HCT116 (cell line): ENCODE measurements at places on chromosomes 5 and 9.

DNA sequence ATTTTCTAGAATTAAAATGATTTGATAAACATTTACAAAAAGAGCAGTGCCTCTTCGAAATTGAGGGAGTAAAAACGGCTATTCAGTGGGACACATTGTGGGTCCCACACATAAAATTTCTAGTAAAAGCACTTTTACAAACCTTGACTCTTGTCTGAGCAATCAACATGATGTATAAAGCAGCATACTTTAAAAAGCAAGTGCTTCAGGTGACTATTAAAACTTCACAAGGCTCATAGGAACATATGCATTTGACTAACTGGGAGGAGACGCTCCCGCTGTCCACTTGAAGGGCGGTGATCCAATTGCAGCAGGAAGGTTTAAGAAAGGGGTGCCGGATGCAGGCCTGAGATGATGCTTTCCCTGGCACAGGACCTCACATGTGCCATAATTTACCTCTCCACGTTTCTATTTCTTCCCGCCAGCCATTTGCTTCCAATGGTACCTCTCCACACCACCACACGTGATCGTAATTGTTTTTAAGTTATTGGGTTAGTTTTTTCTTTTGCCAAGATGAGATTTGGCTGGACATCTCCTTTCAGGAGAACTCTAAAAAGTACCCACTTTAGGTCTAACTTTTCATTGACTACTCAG is 1.8 kb downstream of the MCTP1 start:
- DNase-seq = no peak

DNA sequence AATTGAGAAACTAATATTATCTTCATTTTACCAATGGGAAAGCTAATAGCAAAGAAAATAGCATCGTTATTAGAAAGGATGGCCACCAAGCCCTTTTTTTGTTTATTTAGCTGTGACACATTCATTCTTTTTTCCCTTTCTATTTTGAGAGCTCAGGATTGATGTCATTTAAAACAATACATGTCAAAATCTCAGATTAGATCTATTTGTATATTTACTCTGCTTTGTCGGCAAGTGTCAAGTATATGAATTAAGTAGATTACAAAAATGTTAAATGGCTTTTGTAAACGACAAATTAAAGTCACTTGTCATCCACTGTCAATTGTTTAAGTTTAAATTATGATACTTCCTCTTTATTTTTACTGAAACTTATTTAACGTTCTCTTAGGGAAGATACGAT is 118.9 kb downstream of the PAM start:
- no peak for DNase-seq

DNA sequence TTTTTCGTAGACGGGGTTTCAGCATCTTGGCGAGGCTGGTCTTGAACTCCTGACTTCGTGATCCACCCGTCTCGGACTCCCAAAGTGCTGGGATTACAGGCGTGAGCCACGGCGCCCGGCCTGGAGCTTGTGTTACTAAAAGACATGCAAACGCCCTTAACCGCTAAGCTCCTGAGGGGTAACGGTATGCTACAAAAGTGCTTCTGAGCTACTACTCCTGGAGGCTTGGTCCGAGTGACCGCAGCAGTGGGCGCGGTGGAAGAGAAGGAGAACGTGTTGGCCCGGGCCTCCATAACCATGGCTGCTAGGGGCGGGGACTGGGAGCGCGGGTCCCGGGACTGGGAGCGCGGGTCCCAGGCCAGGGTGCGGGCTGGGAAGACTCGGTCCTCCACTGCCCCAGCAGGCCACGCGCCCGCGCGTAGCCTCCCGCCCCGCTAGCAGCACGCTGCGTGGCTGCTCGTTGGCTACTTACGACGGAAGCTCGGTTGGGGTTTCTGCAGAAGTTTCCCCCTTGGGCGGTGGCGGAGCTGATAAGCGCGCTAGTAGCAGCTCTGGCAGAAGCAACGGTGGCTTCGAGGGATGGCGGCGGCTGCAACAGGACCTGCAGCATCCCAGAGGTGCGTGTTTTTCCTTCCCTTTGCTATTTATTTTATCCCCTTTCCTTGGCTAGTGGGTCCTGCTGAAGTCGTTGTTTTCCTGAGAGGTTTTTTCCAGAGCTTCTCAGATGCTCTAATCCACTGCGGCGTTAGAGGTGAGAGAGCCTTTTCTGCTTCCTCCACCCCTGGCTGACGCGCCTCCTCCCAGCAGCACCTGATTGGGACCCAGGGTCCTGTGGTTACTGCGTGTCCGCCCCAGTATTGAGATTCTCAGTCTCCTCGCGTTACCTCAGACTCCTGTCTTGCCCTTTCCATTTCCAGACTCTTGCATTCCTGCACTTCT is 69.2 kb upstream of the CCDC180 start:
- peak; percentile 86 for DNase-seq

DNA sequence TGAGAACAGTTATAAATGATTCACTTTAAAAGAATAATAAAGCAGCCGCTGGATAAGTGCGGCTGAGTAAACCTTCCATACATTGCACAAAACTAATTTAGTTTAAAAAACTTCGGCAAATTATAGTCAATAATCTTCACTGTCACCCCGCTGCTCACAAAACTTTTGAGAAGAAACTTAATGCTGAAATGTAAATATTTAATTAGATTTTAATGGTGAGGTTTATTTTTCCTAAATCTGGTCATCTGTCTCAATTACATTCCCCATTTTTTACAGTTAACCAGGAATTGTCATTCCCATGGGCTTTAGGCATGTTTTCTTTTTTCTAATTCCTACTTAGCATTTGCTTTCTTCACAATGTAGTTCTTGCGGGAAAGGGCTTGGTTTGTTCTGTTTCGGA is 169.8 kb downstream of the CAAP1 start:
- DNase-seq = no peak

GRCh38 chr9:82104252-82104651 is 115.7 kb downstream of the SPATA31D1 start:
- no peak for DNase-seq

GRCh38 chr5:149407323-149408251 is 28.5 kb upstream of the IL17B start:
- no peak for DNase-seq

DNA sequence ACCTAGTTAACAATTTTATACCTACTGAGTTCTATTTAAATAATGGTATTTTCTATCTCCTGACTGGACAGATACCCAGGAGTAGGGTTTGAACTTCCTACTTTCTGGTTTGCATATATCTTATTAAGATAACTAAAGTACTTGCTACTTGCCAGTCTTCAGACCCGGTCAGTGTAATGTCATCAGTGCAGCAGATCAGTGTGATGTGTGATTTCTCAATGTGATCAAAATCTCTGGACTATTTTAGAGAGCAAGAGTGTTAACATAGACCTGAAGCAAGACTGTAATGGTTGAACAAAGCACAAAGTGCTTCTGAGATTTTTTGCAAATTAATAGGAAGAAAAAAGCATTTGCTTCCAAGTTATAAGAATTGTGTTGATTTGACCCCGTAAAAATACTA is 6.8 kb downstream of the TMEM38B start:
- no peak for DNase-seq

- DNase-seq = peak; percentile 67
These were observed 45.3 kb downstream of the SLC22A5 start for GRCh38 chr5:132414634-132415378.

DNA sequence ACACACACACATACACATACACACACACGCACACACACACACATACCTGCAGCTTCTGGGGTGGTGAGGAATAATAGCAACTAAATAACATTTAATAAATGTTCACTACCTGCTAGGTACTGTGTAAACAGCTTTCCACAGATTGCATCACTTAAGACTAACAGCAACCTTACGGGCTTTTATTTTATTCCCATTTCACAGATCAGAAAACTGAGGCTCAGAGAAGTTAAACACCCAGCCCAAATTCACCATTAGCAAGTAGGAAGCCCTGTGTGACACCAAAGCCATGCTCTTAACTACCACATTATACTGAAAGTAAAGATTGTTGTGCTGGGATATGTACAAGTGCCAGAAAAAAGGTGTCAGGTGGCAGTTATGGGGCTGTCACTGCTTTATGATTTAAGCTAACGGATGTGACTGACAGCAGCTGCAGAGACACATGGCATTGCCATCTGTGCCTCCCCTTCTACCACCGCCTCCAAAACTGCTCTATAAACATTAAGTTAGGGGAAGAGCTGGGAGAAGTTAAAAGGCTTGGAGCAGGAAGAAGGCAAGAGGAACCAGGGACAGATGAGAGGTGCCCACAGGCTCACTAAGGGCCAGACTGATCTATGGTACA is 13.6 kb downstream of the MTMR12 start:
- no peak for DNase-seq

DNA sequence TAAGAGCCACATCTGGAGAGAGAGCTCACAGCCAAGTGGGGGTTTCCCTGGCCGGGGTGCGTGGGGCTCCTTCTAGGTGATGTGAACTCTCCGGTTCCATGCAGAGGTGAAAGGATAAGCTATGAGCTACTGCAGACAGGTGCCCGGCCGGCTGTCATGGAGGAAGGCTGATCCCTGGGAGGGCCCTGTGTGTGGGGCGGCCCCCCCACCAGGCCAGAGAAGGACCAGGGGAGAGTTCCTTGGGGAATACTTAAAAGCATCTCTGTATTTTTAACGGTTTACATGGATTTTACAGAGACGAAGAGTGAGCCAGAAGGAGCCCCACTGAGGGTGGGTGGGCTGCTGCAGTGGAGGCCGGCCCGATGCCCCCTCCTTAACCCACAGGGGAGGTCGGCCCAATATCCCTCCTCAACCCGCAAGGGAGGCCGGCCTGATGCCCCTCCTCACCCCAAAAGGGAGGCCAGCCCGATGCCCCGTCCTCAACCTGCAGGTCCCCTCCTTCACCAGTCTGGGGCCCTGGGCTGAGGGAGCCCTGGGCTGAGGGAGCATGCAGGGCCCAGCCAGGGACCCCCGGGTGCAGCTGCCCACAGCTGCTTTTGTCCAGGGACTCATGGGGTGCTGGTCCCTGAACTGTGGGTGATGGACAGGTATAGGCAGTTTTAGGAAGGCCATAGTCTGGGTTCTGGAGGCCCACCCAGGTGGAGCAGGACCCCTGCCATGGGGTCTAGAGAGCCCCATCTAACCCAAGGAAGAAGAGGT is 31.9 kb downstream of the MRPL36 start:
- DNase-seq = no peak

DNA sequence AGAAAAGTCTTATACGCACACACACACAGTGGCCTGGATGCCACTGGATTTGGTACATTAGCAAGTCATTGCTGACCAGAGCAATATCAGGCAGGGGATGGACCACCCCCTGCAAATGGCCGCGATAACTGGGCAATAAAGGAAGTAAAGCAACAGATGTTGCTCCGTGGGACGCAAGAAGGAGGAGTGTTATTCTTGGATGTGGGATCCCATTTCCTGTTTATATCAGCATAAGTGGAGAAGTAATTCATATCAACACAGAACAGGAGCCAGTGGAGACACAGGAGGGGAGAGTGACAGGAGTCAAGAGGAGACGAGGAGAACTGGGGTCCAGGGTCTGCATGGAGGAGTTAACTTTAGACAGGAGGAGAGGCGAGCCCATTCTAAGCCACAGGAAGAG is 18.4 kb downstream of the RUFY1 start:
- DNase-seq = no peak
